NCI-H2029 (cell line): ENCODE measurements at places on chromosomes 13 and 19.

- DNase-seq = no peak
These were observed 1074.3 kb upstream of the PCDH9 start for GRCh38 chr13:68304286-68304893.

DNA sequence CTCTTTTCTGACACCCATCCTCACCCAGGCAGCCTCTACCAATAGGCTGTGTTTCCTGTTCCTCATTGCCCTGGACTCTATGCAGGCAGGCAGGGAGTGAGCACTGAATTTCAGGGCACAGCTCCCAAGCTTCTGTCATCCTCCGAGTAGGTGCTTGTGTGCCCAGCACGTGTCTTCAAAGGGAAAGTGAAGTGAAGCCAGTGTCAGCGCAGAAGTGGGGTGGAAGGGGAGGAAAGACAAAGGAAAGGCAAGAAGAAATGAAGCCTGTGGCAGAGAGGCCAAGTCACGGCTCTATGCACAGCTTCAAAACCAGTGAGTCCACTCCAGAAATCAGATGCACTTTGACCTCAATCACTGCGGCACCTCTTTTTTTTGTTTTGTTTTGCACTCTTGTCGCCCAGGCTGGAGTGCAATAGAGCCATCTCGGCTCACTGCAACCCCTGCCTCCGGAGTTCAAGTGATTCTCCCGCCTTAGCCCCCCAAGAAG is 16.9 kb downstream of the CEBPA start:
- no peak for DNase-seq

GRCh38 chr19:11390933-11391680 is 7.0 kb upstream of the EPOR start:
- DNase-seq = no peak

DNA sequence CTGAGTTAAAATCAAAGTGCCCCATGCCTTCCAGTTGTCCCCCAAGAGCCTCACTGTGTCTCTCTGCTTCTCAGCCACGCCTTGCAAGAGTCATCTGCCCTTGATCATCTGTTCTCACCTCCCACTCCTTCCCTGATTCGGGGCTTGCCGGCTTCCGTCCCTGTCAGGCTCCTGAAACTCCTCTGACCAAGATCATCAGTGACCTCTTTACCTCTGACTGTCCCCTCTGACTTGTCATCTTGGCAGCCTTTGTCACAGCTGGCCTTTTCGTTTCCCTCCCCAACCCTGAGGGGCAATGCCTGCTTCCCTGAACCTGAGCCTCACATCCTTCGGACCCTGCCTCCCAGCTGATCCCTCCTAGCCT is 66.3 kb downstream of the MAP4K1 start:
- no peak for DNase-seq

GRCh38 chr19:45876411-45877197 is 9.3 kb downstream of the IRF2BP1 start:
- no peak for DNase-seq

DNA sequence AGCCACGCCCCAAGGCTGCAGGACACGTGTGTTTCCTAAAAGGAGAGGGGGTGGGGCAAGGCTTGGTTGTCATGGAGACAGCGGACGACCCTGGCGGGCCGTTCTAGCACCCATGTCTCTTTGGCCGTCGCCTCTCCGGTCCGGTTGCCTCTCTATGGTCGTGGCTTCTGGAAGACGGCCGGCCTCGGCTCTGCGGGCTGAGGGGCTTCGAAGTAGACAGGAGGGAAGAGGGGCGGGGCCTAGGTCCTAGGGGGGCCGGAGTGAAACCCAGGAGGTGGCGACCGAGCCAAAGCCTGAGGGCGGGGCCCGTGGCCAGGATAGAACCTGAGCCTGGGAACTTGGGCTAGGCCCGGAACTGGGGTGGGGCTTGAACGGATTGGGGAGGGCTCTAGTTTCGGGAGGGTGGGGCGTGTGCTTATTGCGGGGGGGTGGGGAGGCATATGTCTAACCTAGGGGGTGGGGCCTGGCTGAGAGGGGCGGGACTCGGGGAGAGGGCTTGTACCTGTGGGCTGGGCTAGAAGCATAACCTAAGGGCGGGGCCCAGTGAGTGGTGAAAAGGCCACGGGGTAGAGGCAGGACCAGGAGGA is 750 bp upstream of the SLC27A1 start:
- DNase-seq = peak; percentile 95

GRCh38 chr19:56261145-56261544 is 11.4 kb upstream of the EDDM13 start:
- no peak for DNase-seq

GRCh38 chr13:21259571-21260455 is 83.4 kb downstream of the MRPL57 start:
- no peak for DNase-seq

- no peak for DNase-seq
These were observed 101.5 kb upstream of the ZNF492 start for GRCh38 chr19:22532388-22533300.

GRCh38 chr19:679418-680286 is 3.5 kb downstream of the FSTL3 start:
- DNase-seq = no peak

DNA sequence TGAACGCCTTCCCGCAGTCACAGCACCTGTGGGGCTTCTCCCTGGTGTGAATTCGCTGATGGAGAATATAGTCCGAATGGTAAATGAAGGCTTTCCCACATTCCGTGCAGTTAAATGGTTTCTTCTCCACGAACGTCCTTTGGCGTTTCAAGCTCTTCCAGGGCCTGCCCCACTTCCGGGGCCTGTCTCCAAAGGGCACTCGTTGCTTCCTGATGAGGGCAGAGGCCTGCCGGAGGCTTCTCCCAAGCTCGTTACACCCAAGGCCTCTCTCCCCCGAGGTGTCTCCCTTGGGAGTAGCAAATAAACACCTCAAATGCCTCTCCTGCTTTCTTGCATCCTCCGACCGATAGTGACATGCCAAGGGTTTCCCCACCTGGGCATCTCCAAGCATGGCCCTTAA is 34.3 kb downstream of the ZNF473 start:
- no peak for DNase-seq

GRCh38 chr19:35341565-35342225 is 6.0 kb upstream of the FFAR1 start:
- DNase-seq = no peak

GRCh38 chr19:46856062-46857022 is 4.5 kb upstream of the ARHGAP35 start:
- DNase-seq = peak; percentile 91

GRCh38 chr13:64765636-64766035 is 2464.5 kb downstream of the PCDH9 start:
- DNase-seq = no peak

- DNase-seq = no peak
These were observed 340.0 kb upstream of the GPC6 start for GRCh38 chr13:92886535-92887077.

DNA sequence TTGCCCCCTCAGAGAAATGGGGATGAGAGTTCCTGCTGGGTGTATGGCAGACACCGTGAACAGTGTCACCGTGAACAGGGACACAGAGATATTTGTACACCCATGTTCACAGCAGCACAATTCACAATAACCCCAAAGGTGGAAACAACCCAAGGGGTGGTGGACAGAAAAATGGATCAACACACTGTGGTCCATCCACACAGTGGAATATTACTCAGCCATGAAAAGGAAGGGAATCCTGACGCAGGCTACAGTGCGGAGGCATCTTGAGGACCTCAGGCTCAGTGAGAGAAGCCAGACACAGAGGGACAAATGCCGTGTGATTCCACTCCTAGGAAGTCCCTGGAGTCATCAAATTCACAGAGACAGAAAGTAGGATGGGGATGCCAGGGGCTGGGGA is 7.6 kb upstream of the CELF5 start:
- no peak for DNase-seq

- no peak for DNase-seq
These were observed 2.9 kb upstream of the MRI1 start for GRCh38 chr19:13761423-13761822.

DNA sequence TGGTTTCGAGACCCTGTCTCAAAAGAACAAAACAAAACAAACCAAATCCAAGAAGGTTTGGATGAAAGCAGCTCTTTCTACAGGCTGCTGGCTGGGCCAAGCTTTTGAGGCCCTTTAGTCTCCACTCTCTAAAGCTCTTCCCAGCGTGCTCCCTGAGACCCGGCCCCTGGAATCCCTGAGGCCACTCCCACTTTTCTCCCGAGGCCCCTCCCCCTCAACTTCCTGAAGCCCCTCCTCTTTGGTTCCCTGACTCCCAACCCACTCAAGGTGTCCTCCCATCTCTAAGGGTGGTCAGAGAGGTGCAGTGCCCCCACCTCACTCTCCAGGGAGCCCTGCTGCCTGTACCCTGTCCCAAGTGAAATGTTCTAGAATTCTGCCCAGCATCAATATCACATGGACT is 10.6 kb downstream of the ERICH6B start:
- DNase-seq = no peak

- DNase-seq = no peak
These were observed 1.4 kb downstream of the RNF126 start for GRCh38 chr19:661427-662196.

- no peak for DNase-seq
These were observed 12.4 kb upstream of the GJA3 start for GRCh38 chr13:20173116-20173746.

DNA sequence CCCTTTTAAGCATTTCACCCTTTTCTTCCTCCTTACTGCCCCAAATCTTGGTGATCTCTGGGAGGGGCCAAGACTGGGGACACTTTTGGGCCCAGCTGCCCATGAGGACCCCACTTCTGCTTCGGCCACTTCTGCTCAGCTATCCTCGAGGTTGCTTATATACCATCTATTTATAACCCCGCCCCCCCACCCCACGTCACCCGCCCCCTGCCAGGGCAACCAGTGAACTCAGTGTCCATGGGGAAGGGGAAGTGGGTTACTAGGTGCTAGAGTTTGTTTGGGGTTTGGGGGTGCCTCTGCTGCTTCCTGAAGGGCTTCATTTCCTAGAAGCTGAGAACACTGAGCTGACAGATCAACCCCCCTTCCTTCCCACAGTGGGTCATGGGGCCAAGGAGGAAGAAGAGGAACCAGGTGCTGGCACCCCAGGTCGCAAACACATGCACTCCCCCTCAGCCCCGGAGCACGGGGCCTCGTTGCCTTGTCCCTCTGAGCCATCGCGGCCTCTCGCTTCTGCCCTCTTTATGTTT is 6.1 kb upstream of the ADGRE5 start:
- no peak for DNase-seq

DNA sequence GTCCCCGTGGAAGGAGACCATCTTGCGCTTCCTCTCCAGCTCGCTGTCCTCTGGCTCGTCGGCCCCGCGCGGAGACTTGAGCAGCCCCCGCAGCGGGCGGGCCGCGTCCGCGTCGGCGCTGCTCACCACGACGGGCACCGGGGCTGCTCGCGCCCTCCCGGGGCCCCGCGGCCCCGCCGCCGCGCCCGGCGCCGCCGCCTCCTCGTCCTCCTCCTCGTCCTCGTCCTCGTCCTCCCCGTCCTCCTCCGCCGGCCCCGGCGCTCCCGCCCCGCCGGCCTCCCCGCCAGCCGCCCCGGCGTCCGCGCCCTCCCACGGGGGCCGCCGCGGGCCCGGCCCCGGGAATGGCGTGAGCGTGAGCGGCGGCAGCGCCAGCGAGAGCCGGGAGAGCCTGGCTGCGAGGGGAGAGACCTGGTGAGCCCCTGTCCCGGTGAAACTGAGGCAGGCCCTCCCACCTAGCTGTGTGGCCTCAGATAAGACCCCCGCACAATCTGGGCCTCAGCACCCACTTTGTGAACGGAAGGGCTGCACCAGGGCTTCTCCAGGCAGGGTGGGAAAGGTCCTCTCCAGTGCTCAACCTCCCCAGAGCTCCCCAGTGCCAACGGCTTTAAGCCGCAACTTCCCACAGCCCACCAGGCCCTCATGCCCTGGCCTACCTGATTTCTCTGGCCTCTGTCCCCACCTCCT is 17.8 kb downstream of the LMTK3 start:
- no peak for DNase-seq

GRCh38 chr13:67961331-67961730 is 731.2 kb upstream of the PCDH9 start:
- no peak for DNase-seq

GRCh38 chr19:807627-808422 is 10.6 kb downstream of the PTBP1 start:
- no peak for DNase-seq

DNA sequence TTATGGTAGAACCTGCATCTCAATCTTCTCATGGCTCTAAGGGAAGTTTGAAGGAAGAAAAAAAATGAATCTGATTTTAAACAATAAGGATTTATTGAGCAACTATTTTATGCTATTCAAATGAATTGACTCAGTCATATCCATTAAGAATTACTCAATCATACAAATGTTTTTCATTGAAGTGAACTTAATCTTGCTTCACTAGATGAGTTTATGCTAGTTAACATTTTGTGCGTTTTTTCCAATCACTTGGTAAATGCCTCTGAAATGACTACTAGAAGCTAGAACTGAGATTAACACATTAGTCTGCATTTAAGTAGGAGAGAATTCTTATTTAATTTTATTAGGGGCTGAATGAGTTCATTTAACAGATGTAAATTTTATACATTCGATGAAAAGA is 25.2 kb downstream of the RXFP2 start:
- DNase-seq = no peak
